ENCODE measurements at places on chromosomes 7 and 10.

DNA sequence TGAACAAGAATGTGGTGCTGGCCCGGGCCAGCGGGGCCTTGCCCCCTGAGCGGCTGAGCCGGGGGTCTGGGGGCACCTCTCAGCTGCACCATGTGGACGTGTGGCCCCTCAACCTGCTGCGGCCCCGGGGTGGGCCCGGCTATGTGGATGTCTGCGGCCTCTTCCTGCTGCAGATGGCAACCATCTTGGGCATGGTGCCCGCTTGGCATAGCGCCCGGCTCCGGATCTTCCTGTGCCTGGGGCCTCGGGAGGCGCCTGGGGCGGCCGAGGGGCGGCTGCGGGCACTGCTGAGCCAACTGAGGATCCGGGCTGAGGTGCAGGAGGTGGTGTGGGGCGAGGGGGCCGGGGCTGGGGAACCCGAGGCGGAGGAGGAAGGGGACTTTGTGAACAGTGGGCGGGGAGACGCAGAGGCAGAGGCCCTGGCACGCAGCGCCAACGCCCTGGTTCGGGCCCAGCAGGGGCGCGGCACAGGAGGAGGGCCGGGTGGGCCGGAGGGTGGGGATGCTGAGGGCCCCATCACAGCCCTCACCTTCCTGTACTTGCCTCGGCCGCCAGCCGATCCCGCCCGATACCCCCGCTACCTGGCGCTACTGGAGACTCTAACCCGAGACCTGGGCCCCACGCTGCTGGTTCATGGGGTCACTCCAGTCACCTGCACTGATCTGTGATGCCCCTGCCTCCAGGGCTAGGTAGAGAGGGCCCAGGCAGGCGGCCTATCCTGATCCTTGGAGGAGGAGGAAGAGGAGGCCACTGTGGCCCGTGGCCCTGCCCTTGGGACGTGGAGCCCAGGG is 1.1 kb upstream of the TRIP6 start:
- DNase-seq, result no peak

- DNase-seq, result no peak
Measured at GRCh38 chr7:140669352-140669751, 3.4 kb upstream of the ADCK2 start.

DNA sequence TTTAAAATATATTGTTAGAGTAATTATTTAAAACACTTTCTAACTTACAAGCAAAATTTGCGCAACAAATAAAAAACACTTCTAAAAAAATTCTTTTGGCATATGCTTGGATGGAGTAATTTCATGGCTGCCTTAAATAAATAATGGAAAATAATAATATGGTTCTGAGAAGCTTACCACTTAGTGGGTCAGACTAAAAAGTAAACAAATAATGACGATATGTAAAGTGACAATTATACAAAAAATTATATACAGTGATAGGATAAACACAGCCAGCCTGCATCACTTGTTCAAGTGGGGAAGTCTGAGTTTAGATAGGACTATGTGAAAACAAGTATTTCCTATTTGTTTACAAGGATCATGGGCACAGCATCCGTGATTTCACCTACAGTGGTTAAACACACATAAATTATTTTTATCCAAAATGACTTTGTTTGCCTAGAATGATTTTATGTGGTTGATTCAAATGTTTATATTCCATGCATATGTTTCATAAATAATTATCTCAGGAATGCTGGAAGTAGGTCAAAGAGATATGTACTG is 141.7 kb upstream of the SEMA3D start:
- DNase-seq, result no peak

DNA sequence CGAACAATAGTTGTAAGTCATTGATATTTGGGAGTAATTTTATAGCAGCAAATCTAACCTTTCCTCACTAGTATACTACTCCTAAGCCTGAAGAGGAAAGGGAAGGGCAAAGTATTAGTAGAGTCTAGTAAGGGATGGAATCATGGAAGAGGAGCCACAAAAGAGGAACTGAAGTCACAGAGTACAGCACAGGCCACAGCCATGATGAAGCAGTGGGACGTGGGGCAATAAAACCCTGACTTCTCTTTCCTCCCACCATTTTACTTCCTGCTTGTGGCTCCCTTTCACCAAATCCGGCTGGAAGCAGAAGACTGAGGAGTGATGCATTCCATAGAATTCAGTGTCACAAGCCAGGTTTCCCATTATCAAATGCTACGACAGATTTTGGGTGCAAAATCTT is 58.7 kb downstream of the CABCOCO1 start:
- DNase-seq, result no peak

DNA sequence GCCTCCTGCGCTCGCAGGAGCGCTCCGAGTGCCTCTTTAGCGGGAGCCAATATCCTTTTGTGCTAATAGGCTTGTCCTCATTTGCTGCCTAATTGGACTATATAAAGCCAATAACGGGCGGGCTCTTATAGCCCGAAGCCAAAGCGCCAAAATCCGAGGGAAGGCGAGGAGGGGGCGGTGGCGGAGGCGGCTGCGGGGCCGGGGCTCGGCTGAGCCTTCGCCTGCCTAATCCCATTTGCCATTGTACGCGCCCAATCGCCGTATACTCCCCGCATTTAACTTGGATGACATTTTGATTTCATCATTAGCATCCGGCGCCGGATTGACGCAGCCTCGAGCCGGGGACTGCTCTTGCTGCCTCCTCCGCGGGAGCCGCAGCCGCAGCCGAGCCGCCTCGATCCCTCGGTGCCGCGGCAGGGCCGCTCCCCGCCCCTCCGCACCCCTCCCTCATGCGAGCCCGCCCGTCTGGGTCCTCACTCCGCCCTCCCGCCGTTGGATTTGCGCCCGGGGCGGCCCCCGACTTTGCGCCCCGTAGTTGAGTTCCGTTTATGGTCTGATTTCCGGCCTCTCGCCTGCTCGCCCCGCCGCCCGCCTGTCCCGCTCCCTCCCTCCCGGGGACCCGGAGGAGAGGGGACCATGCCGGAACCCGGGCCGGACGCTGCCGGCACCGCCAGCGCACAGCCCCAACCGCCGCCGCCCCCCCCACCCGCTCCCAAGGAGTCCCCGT is at the start of gene HMX3:
Gene HMX3 (plus strand): TSS at position 556 of the 727 bp plus-strand sequence. CDS start 81 bp downstream, at position 637.
- no peak for DNase-seq

DNA sequence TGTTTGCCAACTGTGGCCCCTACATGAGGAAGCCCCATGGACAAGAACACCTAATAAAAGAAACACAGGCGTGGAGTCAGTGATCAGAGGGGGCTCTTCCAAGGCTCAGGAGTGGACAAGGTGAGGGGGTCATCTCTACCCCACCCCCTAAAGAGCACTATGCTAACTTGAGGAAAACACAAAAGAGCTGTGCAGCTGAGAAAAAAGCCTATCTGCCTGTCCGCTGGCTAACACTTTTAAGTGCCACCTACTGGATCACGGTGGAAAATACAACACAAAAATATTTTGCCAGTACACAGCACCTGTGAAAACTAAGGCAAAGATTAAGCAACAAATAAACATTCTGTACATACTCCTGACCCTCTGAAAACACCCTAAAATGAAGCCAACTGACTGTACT is 53.1 kb upstream of the COBL start:
- no peak for DNase-seq

- DNase-seq, result no peak
Measured at GRCh38 chr7:137681657-137682562, 164.9 kb downstream of the DGKI start.

- DNase-seq, result no peak
Measured at GRCh38 chr7:95209788-95210187, 114.5 kb downstream of the PON1 start.

DNA sequence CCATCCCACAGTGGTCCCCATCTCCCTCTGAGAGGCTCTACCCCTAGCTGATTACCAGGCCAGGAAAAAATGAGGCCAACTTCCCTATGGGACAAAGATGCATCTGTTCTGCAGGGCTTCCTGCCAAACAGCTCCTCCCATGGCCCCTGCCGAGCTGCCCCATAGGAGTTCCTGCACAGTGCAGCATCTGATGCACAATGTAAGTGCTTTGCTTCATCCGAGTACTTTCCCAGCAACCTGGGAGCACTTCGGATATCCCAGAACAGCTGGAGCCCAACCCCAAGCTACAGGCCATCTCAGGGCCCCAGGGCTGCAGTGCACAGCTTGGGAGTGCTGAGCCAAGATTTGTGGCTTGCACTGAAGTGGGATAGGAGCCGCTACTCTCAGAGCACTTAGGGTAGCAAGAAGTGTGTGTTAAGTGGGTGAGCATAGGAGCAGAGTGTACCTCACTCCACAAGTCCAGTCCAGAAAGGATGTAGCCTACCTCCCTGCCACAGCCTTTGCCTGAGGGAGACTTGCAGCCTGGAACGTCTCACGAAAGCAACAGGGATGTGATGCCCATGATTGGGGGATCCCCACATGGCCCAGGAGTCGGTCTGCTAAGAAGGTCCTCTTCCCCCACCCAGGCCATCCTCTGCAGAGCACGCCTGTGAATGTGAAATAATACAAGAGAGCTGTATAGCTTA is 209.6 kb upstream of the VWC2 start:
- no peak for DNase-seq

GRCh38 chr10:59830601-59831259 is 75.6 kb downstream of the CCDC6 start:
- DNase-seq, result no peak

GRCh38 chr7:55019191-55019690 is 424 bp downstream of the EGFR start:
- peak; percentile 84 for DNase-seq

- DNase-seq, result no peak
Measured at GRCh38 chr10:126459878-126460481, 71.7 kb upstream of the ADAM12 start.

- no peak for DNase-seq
Measured at GRCh38 chr10:45404087-45404769, 30.2 kb downstream of the ALOX5 start.

DNA sequence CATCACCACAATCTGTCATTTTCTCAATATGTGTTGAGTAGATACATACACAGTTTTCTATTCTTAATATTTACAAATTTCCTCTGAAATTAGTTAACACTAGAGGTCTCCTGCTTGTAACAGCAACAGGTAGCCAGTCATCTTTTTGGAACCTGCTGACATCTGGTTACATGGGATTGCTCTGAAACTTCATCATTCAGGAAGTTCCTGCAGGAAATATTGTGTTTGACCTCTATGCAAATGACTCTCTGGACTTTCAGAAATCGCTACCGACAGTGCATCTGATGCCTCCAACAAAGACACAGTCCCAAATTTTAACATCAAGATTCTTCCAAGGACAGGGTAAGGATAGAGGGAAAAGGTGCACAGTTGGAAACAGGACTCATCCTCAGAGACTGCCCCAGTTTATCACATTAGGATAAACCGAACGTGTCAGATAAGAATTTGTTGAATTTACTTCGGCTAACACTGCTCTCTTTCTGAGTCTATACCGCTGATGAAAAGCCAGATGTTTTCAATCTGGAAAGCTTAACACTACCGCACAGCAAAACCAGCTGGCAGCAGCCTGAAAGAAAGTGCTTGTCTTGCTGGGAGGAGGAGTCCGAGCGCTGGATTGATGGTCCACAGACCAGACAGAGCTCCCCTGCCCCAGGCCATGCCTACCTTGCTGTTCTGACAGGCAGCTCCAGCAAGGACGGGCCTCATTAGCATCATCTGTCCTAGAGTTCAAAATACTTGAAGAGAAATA is 633.4 kb downstream of the PARD3 start:
- DNase-seq, result no peak

GRCh38 chr10:68096913-68097516 is 12.3 kb upstream of the MYPN start:
- DNase-seq, result no peak

GRCh38 chr7:157926521-157927150 is 589.8 kb downstream of the DNAJB6 start:
- DNase-seq, result peak; percentile 61

DNA sequence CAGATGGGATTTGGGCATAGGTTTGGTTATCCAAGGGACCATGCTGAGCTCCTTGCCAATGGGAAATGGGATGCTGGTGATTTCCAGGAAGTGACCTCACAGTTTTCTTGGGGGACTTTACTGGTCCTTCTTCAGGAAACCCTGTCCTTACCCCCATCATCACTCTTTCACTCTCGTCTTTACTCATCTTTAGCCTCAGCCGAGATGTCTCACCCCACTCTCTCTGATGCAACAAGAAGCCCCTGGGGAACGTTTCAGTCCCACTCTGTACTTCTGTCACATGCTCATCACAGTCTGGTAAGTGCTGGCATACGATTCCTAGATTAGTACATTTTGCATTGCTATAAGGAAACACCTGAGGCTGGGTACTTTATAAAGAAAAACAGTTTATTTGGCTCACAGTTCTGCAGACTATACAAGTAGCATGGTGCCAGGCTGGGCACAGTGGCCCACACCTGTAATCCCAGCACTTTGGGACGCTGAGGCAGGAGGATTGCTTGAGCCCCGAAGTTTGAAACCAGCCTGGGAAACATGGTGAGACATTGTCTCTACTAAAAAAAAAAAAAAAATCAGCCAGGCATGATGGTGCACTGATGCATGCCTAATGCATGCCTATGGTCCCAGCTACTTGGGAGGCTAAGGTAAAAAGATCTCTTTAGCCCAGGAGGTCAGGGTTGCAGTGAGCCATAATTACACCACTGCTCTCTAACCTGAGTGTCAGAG is 63.5 kb upstream of the VKORC1L1 start:
- no peak for DNase-seq

DNA sequence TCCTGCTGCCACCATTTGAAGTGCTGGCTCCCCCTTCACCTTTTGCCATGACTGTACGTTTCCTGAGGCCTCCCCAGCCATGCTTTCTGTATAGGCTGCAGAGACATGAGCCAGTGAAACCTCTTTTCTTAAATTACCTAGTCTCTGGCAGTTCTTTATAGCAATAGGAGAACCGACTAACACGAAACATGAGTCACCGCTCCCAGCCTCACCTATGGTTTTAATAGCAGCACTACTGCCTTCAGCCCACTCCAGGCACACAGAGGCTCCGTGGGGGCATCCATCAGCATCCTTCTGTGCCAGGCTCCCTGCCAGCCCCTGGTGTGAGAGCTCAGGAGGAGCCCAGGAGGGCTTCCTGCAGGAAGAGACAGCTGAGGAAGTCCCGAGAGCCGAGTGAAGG is 5.5 kb upstream of the ZNF316 start:
- no peak for DNase-seq

DNA sequence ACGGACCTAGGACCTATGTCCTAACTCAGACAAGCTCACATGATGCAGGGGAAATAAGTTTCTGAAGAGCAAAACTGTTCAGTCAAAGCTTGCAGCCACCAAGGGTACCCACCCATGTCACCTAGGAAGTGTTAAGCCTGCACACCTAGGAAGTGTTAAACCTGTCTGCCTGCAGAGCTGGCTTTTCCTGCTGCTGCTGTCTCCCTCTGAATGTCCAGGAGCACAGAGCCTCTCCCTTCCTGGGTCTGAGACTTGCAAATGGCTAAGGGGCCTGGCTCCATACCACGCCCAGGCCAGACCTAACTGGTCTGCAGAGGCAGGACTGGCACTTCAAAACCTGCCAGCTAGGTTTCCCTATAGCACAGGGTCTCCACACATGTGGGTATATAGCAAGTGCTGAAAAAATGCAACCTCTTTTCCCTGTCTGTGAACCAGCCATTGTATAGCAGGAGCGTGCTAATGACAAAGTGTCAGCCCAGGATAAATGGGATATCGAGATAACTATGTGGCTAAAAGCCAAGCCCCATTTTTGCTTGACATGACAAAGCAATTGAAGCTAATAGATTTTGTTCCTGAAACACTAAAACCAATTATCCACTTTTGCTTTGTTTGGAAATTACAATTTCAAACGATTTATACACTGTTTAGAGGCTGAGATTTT is 1.5 kb downstream of the GDF2 start:
- no peak for DNase-seq

Measured in chondrocyte (in vitro differentiated cells).